ENCODE measurements at places on chromosomes 11 and 22. TPM values are rescaled to one million over a fixed set of nuclear protein-coding genes. Genes with fewer than 3 reads are reported as not detected.
A peak's percentile ranks its signal among the peaks of the same experiment; 100 is the strongest.

UBQLN3 gene
- not detected for total RNA-seq

DNA sequence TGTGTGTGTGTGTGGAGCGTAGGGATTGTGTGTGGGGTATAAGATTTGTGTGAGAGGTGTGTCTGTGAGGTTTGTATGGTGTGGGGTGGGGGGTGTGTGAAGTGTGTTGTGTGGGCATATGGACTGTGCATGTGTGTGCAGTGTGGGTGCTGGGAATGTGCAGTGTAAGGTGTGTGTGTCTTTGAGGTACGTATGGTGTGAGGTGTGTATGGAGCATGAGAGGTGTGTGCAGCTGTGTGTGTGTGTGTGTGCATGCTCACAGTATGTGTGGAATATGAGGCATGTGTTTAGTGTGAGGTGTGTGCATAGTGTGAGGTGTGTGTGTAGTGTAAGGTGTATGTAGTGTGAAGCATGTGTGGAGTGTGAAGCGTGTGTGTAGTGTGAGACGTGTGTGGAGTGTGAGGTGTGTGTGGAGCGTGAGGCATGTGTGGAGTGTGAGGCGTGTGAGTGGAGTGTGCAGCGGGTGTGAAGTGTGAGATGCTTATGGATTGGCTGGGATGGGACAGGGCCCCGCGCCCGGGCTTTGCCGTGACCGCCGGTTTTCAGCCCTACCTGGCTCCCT, 1.7 kb upstream of the TMPRSS6 start:
- no peaks in the 10 kb centered on the region for H3K4me1 ChIP-seq
- no peak for DNase-seq
- no peaks in the 10 kb centered on the region for H3K27me3 ChIP-seq
- H3K27ac ChIP-seq: no peak overlapping the region

GRCh38 chr11:70168405-70168754, 34.7 kb upstream of the FADD start:
- no peak overlapping the region for H3K4me3 ChIP-seq
- no peak overlapping the region for H3K27ac ChIP-seq
- no peak for DNase-seq

GRCh38 chr22:25410849-25411248, 153.6 kb upstream of the GRK3 start:
- H3K27ac ChIP-seq: no peak overlapping the region
- peaks cover 8% of the 10 kb centered on the region for H3K27me3 ChIP-seq
- H3K4me1 ChIP-seq: peaks cover 3% of the 10 kb centered on the region
- H3K36me3 ChIP-seq: no peaks in the 10 kb centered on the region
- no peak overlapping the region for H3K4me3 ChIP-seq

CARD16 gene
- not detected for total RNA-seq

- no peak overlapping the region for H3K4me3 ChIP-seq
- no peaks in the 10 kb centered on the region for H3K4me1 ChIP-seq
- no peak for DNase-seq
- no peak overlapping the region for H3K27ac ChIP-seq
- no peaks in the 10 kb centered on the region for H3K27me3 ChIP-seq
Observed at GRCh38 chr11:120832481-120833238, 191.2 kb upstream of the TBCEL start.

PHOX2A gene
- 1.2 TPM for total RNA-seq

- no peak overlapping the region for H3K4me3 ChIP-seq
- no peaks in the 10 kb centered on the region for H3K4me1 ChIP-seq
- no peaks in the 10 kb centered on the region for H3K27me3 ChIP-seq
- DNase-seq: peak; percentile 45
- no peak overlapping the region for H3K27ac ChIP-seq
Observed at GRCh38 chr11:70048279-70049024, 29.7 kb upstream of the ANO1 start.

DNA sequence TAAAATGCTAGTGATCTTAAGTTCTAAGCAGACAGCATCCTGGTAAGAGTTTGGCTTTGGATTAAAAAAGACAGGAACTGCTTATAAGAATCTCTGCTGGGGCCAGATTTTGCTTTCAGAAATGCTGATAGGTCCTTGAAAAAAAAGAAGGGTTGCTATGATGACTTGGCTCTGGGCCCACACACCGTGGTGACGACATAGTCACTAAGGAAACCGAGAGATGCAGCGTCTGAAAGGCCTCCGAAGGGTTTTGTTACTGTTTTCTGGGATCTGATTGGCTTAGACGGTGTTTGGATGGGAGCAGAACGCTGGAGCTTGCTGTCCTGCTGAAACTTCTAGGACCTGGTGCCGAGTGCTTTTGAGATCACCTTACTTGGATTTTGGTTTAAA, 8.4 kb downstream of the FAM118A start:
- H3K4me3 ChIP-seq: peak overlapping the region; percentile 24
- no peaks in the 10 kb centered on the region for H3K27me3 ChIP-seq
- peak overlapping the region; percentile 87 for H3K27ac ChIP-seq
- H3K4me1 ChIP-seq: peaks cover 65% of the 10 kb centered on the region
- peak; percentile 97 for DNase-seq
- peaks cover 9% of the 10 kb centered on the region for H3K36me3 ChIP-seq

CATSPERZ gene
- 0.80 TPM for total RNA-seq

- DNase-seq: no peak
- no peak overlapping the region for H3K27ac ChIP-seq
- H3K27me3 ChIP-seq: no peaks in the 10 kb centered on the region
- no peak overlapping the region for H3K4me3 ChIP-seq
- H3K4me1 ChIP-seq: no peaks in the 10 kb centered on the region
Observed at GRCh38 chr11:41281131-41281742, 178.2 kb downstream of the LRRC4C start.

SLC37A2 gene
- total RNA-seq: 10.3 TPM

CASP4 gene
- total RNA-seq: 21.3 TPM

ANGPTL5 gene
- total RNA-seq: 1.0 TPM

PISD gene
- 14.1 TPM for total RNA-seq

KCNJ1 gene
- not detected for total RNA-seq

DNA sequence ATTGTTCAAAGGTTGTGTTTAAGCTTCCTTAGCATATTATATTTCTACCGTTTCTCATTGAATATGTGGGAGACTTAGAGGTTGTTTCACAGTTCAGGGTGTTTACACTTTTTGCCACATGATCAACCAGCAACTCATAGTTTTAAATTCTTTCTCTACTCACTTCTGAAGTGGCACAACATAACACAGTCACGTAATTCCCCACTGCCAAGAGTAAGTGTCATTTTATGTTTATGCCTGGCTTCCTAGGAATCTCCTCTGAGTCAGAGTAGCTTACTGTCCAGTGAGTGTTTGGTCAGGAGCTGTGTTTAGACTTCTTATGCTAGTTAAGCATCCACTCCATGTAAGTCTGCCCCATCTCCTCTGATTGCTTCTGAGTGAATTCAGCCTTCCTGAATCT, 520.8 kb upstream of the KIRREL3 start:
- no peak for DNase-seq
- no peak overlapping the region for H3K4me3 ChIP-seq
- H3K36me3 ChIP-seq: no peaks in the 10 kb centered on the region
- no peaks in the 10 kb centered on the region for H3K4me1 ChIP-seq
- no peak overlapping the region for H3K27ac ChIP-seq

DNA sequence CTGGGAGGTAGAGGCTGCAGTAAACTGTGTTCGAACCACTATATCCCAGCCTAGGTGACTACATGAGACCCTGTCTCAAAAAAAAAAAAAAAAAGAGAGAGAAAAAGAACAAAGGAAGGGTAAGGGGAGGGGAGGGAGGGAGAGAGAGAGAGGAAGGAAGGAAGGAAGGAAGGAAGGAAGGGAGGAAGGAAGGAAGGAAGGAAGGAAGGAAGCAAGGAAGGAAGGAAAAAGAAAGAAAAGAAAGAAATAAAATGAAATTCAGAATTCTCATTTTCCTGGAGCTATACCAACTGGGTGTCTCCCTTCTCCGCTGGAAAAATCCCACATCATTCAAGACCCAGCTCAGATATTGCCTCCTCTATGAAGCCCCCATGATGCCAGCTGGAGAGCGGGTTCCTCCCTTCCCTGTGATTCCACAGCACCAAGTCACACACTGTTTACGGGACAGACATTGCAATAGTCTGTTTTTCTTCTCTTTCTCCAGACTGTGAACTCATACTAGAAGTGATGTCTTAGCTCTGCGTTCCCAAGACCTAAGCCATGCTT, 3.0 kb upstream of the PPFIA1 start:
- no peak overlapping the region for H3K4me3 ChIP-seq
- no peak for DNase-seq
- H3K27me3 ChIP-seq: no peaks in the 10 kb centered on the region
- H3K36me3 ChIP-seq: no peaks in the 10 kb centered on the region
- peaks cover 22% of the 10 kb centered on the region for H3K4me1 ChIP-seq

GRCh38 chr11:19952116-19952605, 208.1 kb downstream of the DBX1 start:
- H3K27me3 ChIP-seq: no peaks in the 10 kb centered on the region
- H3K36me3 ChIP-seq: peaks cover 14% of the 10 kb centered on the region
- peaks cover 31% of the 10 kb centered on the region for H3K4me1 ChIP-seq
- H3K27ac ChIP-seq: peak overlapping the region; percentile 37
- DNase-seq: no peak

DNA sequence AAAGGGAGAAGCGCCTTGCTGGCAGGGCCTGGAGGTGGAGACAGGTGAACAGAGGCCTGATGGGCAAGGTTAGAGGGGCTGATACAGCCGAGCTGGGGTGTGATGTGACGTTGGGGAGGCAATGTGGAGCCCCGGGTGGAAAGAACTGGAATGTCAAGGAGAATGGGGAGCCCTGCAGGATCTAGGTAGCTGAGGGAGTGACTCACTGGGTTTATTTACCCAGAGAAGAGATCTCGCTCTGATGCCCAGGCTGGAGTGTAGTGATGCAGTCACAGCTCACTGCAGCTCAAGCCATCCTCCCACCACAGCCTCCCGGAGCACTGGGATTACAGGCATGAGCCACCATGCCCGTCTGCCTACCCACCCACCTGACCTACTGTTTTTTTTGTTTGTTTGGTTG, 1.9 kb upstream of the CYB5R3 start:
- H3K36me3 ChIP-seq: no peaks in the 10 kb centered on the region
- no peak overlapping the region for H3K4me3 ChIP-seq
- no peak for DNase-seq
- H3K27me3 ChIP-seq: no peaks in the 10 kb centered on the region
- H3K4me1 ChIP-seq: peaks cover 32% of the 10 kb centered on the region

- no peak overlapping the region for H3K4me3 ChIP-seq
- H3K27ac ChIP-seq: peak overlapping the region; percentile 61
- no peak for DNase-seq
- H3K27me3 ChIP-seq: no peaks in the 10 kb centered on the region
- peaks cover 33% of the 10 kb centered on the region for H3K36me3 ChIP-seq
Observed at GRCh38 chr11:114256176-114256966, 39.8 kb upstream of the NNMT start.

GRCh38 chr11:9601037-9601875, 27.8 kb downstream of the WEE1 start:
- DNase-seq: peak; percentile 90
- no peak overlapping the region for H3K4me3 ChIP-seq
- no peak overlapping the region for H3K27ac ChIP-seq

GRCh38 chr22:35357883-35358621, 22.8 kb upstream of the HMOX1 start:
- H3K4me3 ChIP-seq: no peak overlapping the region
- no peaks in the 10 kb centered on the region for H3K27me3 ChIP-seq
- H3K36me3 ChIP-seq: no peaks in the 10 kb centered on the region
- no peak for DNase-seq

- DNase-seq: peak; percentile 96
- peaks cover 9% of the 10 kb centered on the region for H3K36me3 ChIP-seq
- H3K27me3 ChIP-seq: no peaks in the 10 kb centered on the region
Observed at GRCh38 chr22:45526768-45527360, 24.2 kb downstream of the FBLN1 start.

DNA sequence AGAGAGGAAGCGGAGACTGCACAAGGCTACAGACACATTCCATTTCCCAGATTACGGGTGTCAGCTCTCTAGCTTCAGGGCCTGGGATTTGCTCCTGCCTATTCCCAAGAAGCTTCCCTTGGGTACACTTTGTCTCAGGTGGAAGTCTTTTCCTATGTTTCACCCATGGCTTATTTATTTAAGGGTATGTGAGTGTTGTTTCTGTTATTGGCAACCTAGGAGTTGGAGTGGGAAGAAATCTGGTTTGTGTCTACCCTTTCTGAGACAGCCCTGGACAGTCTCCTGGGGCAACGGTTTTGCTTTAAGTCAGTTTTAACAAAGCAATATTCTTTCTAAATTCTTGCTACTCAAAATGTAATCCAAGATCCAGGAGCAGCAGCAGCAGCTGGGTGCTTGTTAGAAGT, 127.0 kb downstream of the MICAL2 start:
- H3K27ac ChIP-seq: peak overlapping the region; percentile 89
- H3K36me3 ChIP-seq: peaks cover 33% of the 10 kb centered on the region
- H3K4me1 ChIP-seq: peaks cover 18% of the 10 kb centered on the region
- no peaks in the 10 kb centered on the region for H3K27me3 ChIP-seq
- DNase-seq: no peak
- no peak overlapping the region for H3K4me3 ChIP-seq

IGLL5 gene
- 1.3 TPM for total RNA-seq

GRCh38 chr11:47573321-47573720, 5.4 kb downstream of the KBTBD4 start:
- peaks cover 64% of the 10 kb centered on the region for H3K36me3 ChIP-seq
- H3K27ac ChIP-seq: no peak overlapping the region
- H3K27me3 ChIP-seq: no peaks in the 10 kb centered on the region
- no peak for DNase-seq

CHRNA10 gene
- 0.83 TPM for total RNA-seq

TMEM123 gene
- total RNA-seq: 116 TPM

- no peaks in the 10 kb centered on the region for H3K36me3 ChIP-seq
- peaks cover 18% of the 10 kb centered on the region for H3K27me3 ChIP-seq
- peaks cover 34% of the 10 kb centered on the region for H3K4me1 ChIP-seq
- H3K4me3 ChIP-seq: peak within 1 kb of the TSS; percentile 91
- peak within 1 kb of the TSS; percentile 93 for H3K27ac ChIP-seq
- no peak for DNase-seq
Observed at GRCh38 chr22:27801616-27802345, at the start of gene MN1. Gene MN1, minus strand, starts transcription at chr22:27801756. Its CDS starts 1,213 bp downstream, at chr22:27800543.

NUDT8 gene
- 1.9 TPM for total RNA-seq

- peaks cover 5% of the 10 kb centered on the region for H3K4me1 ChIP-seq
- H3K27me3 ChIP-seq: no peaks in the 10 kb centered on the region
- no peak overlapping the region for H3K4me3 ChIP-seq
- no peak for DNase-seq
- peaks cover 62% of the 10 kb centered on the region for H3K36me3 ChIP-seq
- no peak overlapping the region for H3K27ac ChIP-seq
Observed at GRCh38 chr11:60899046-60899936, 7.1 kb downstream of the PRPF19 start.

All from esophagus muscularis mucosa (tissue), 4 donors.